ENCODE measurements at places on chromosomes 13 and 19. TPM values are rescaled to one million over a fixed set of nuclear protein-coding genes. Genes with fewer than 3 reads are reported as not detected.

FPR2 gene
- 1.2 TPM for total RNA-seq

DNA sequence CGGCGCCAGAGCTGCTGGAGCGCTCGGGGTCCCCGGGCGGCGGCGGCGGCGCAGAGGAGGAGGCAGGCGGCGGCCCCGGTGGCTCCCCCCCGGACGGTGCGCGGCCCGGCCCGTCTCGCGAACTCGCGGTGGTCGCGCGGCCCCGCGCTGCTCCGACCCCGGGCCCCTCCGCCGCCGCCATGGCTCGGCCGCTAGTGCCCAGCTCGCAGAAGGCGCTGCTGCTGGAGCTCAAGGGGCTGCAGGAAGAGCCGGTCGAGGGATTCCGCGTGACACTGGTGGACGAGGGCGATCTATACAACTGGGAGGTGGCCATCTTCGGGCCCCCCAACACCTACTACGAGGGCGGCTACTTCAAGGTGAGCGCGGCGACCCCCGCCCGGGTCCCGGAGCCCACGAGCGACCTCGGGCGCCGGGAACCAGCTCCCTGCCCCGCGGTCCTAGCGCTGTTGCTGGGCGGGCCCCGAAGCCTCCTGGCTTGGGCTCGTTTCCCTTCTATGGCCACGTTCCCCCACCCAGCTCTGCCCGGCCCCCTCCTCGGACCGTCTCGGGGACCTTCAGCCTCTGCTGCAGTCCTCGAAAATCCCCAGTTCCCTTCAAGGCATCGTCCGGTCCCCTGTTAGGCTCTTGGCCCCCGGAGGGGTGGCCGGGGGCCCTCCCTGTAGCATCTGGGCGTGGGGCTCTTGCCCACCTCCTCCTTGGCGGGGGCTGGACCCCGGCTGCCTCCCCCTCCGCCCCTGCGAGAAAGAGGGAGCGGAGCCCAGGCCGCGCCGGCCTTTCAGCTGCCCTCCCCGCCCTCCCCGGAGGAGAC, at the start of gene CDC34:
Gene CDC34, plus strand, starts transcription at position 8 of the 808 bp plus-strand sequence. Its CDS starts 172 bp downstream, at position 180.
- no peak for DNase-seq

DNA sequence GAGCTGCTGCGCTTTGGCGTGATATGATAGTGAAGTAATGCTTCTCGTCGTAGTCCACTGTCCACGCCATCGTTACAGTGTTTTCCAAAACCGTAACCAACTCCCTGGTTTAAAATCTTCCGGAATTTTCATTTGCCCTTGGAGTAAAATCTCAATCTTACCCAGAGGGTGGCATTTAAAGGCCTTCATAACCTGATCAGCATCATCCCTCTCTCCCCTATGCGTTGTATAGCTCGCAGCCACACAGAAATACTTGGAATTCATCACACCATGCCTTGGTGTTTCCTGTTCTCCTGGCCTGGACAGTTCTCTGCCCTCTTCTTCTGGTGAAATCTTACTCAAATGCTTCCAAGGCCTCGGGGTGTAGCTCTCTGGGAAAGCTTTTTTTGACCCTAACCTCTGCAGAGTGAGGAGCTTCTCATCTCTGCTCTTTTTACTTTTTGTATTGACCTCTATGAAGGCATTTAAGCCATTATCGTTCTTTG, 839 bp downstream of the MPHOSPH8 start:
- no peak for DNase-seq

- DNase-seq = no peak
Observed at GRCh38 chr13:103033999-103034398, 32.2 kb downstream of the SLC10A2 start.

- DNase-seq = no peak
Observed at GRCh38 chr19:40763963-40764362, 11.4 kb upstream of the MIA start.

GRCh38 chr13:29369060-29369743, 226.3 kb downstream of the SLC7A1 start:
- DNase-seq = peak; percentile 10

DNA sequence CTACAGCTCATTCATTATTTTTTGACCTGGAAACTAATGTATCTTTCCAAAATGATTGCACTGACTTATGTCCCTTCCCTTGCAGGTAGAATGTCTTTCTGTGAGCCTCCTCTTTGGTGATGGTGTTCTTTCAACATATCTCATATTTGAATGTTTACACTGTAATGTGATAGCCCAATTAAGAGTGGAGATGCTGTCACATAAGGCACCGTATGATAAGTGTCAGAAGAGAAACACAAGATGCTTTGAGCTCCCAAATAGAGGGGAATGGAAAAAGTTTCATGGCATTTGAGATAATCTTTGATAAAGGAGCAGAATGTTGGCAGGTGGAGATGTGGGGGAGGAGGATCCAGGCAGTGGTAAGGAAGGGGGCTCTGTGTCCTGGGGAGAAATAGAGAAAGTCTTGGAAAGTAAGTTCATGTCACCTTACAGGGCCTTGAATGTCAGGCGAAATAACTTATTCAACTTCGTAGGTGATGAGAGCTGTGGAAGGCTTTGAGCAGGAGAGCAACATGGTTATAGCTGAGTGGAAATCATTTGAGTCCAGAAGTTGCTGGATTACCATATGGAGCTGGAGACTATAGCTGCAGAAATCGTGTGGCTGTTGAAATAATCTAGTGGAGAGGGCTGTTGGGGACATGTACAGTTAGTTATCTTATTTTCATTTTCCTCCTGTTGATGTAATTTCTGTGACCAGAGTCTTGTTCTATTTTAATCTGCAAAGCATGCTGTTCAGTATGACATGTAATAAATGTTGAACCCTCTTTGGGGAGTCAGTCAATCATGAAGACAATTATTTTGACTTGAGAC, 10.3 kb upstream of the RNF113B start:
- no peak for DNase-seq

Data from thymus (tissue), 14 donors.